ENCODE measurements at places on chromosomes 3 and 15.

DNA sequence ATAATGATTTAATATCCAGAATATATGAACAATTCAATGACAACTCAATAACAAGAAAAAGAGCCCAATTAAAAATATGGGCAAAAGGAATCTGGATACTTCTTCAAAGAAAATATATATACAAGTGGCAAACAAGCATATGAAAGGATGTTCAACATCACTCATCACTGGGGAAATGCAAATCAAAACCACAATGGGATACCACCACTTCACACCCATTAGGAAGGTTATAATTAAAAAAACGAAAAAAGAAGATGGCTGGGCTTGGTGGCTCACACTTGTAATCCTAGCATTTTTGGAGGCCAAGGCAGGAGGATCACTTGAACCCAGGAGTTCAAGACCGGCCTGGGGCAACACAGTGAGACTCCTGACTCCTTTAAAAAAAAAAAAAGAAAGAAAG lies 4.1 kb downstream of the CCDC12 start:
- no peaks in the 10 kb centered on the region for H3K27me3 ChIP-seq
- no peak overlapping the region for H3K4me3 ChIP-seq
- DNase-seq: no peak
- peaks cover 55% of the 10 kb centered on the region for H3K36me3 ChIP-seq
- H3K27ac ChIP-seq: no peak overlapping the region

DNA sequence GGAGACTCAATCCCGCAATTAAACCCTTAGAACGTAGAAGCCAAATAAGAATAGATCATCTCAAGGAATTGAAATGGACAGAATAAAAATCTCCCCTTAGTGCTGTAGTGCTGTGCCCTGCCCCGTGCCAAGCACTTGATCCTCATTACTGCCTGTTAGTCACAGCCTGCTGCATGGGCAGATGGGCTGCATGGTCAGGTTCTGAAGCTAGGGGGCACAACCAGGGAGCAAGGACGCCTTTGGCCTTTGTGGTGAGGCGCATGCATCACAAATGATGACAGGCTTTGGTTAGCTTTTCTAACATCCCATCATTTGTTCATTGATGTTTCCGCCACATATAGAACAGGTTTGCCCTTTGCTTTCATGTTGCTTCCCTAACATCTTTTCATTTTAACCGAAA lies 336.3 kb upstream of the ADAMTS9 start:
- H3K4me3 ChIP-seq: no peak overlapping the region
- no peak for DNase-seq
- H3K27ac ChIP-seq: no peak overlapping the region
- no peaks in the 10 kb centered on the region for H3K36me3 ChIP-seq

- no peaks in the 10 kb centered on the region for H3K36me3 ChIP-seq
- H3K27me3 ChIP-seq: no peaks in the 10 kb centered on the region
- H3K4me3 ChIP-seq: no peak overlapping the region
- H3K27ac ChIP-seq: no peak overlapping the region
- DNase-seq: no peak
Observed at GRCh38 chr3:46851364-46852333, 11.6 kb downstream of the MYL3 start.

DNA sequence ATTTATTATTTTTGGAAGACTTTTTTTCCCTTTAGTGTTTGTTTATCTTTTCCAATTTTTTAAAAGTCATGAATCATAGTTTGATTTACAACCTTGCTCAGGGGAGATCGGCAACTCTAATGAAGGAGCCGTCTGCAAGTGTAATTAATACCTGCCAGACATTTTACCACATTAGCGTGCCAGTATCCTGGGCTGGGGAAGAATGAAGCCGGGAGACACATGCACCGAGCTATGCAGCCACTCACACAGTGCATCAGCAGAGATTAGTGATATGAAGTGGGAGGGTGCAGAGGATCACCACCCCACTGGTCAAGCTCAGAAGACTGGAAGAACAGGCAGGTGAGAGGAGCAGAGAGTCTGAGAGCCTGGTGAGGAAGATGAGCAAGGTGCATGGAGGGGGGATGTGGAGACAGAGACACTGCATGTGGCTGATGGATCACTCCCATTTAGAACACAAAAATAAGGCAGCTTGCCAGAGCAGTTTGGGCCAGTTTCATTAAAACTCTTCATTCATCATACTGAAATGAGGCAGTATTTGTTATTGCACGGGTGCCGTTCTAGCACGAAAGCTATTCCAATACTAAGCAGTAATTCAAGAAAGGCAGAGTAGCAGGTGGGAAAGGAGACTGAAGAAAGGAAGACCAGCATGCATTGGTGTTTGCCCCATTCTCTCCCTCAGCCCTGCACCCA lies 821.6 kb downstream of the TUSC7 start:
- no peak for DNase-seq
- H3K27ac ChIP-seq: no peak overlapping the region
- H3K4me3 ChIP-seq: no peak overlapping the region
- H3K4me1 ChIP-seq: no peaks in the 10 kb centered on the region
- no peaks in the 10 kb centered on the region for H3K36me3 ChIP-seq
- H3K27me3 ChIP-seq: no peaks in the 10 kb centered on the region

DNA sequence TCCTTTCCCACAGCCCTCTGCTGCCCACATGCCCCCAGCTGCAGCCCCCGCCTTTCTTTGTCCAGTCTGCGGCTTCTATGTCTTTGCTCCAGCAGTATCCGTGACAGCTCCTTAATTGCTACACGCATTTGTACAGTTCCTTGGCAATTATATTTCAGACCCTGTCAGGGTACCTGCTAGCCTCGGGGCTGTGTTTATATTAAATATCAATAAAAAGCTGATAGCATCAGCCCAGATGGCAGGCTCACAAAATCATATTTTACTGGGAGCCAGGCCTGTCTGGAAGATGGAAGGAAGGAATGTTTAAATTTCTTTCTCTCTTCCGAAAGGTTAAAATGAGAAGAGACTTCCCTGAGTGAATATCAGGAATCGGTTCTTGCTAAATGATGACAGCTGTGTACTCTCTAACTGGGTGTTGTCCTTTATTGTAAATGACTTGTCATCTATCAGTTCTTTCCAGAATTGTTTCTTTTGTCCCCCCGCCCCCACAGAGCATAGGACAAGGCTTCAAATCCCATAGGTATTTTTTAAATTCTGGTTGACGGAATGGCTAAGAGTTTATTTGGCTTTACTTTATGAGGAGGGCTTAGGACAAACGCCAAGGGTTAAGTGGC lies 378.1 kb downstream of the LRTM1 start:
- no peaks in the 10 kb centered on the region for H3K27me3 ChIP-seq
- DNase-seq: no peak
- no peak overlapping the region for H3K4me3 ChIP-seq
- H3K27ac ChIP-seq: no peak overlapping the region

Measured in DND-41 (cell line).